ENCODE measurements at places on chromosomes 4 and X.

- H3K4me3 ChIP-seq = no peak overlapping the region
- H3K27me3 ChIP-seq = no peaks in the 10 kb centered on the region
- H3K27ac ChIP-seq = no peak overlapping the region
- H3K36me3 ChIP-seq = no peaks in the 10 kb centered on the region
- no peak for DNase-seq
- H3K4me1 ChIP-seq = no peaks in the 10 kb centered on the region
These were observed 35.4 kb upstream of the HPSE start for GRCh38 chr4:83369831-83370639.

- no peaks in the 10 kb centered on the region for H3K27me3 ChIP-seq
- no peak overlapping the region for H3K4me3 ChIP-seq
- H3K4me1 ChIP-seq = no peaks in the 10 kb centered on the region
- H3K36me3 ChIP-seq = no peaks in the 10 kb centered on the region
These were observed 33.4 kb upstream of the RBM47 start for GRCh38 chr4:40662962-40663604.

- no peak for DNase-seq
- no peaks in the 10 kb centered on the region for H3K4me1 ChIP-seq
- no peaks in the 10 kb centered on the region for H3K27me3 ChIP-seq
These were observed 193.3 kb upstream of the FAM9B start for GRCh38 chrX:9227276-9227675.

DNA sequence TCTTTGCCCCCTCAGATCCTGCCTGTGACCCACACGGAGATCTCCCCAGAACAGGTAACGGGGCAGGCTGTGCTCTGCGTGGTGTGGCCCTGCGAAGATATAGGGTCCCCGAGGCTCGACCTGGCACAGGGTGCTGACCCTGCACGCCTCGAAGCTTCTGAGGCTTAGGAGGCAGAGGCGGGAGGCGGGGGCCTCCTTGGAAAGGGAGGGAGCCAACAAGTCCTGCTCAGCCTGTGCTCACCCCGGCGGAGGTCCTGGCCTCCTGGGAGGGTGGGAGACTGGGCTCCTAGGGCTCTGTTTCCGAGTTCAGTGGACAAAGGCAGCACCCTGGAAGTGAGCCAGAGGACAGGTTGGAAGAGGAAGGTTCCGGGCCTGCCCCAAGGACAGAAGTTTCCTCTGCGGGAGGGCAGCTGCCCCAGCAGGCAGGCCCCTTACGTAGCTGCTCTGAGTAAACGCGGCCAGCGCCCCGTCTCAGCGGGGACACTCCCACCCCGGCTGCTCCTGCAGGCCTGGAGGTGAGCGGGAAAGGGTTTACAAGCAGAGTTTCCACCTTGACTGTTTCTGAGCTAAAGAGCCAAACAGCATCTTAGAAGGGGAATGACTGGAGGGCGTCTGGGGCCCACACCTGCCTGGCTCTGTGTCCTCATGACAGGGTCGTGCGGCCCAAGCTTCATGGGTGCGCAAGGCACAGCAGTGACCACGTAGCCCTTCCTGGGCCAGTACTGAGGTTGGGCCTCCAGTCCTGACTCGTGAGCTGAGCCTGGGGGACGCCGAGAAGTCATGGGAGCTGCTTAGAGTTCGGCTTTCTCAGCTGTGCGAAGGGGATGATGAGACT lies 16.1 kb downstream of the TMEM175 start:
- H3K27ac ChIP-seq = no peak overlapping the region
- H3K4me3 ChIP-seq = no peak overlapping the region
- no peaks in the 10 kb centered on the region for H3K4me1 ChIP-seq
- DNase-seq = no peak
- H3K36me3 ChIP-seq = no peaks in the 10 kb centered on the region
- H3K27me3 ChIP-seq = no peaks in the 10 kb centered on the region

- H3K36me3 ChIP-seq = no peaks in the 10 kb centered on the region
- no peak overlapping the region for H3K27ac ChIP-seq
- peaks cover 6% of the 10 kb centered on the region for H3K4me1 ChIP-seq
These were observed 61.4 kb upstream of the PJA1 start for GRCh38 chrX:69226459-69227158.

DNA sequence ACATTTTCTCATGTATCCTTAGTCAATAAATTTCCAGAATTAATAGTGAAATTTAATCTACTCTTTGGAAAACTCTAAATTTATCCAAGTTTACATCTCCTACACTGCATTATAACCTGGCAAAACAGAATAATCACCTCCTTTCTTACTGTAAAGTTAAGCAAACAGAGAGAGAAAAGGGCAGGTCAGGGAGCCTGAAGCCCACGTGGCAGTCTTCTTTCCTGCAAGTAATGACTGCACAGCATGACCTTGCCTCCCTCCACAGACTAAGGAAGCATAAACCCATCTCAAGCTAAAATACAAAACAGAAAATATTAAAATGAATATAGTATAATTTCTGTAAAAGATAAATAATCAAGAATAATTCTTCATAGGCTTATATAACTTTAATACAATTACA lies 1153.0 kb downstream of the C4orf33 start:
- no peak overlapping the region for H3K27ac ChIP-seq
- H3K36me3 ChIP-seq = no peaks in the 10 kb centered on the region
- no peaks in the 10 kb centered on the region for H3K27me3 ChIP-seq

GRCh38 chrX:24920769-24921168 lies 95.0 kb downstream of the ARX start:
- H3K4me3 ChIP-seq = no peak overlapping the region
- no peaks in the 10 kb centered on the region for H3K36me3 ChIP-seq
- no peaks in the 10 kb centered on the region for H3K27me3 ChIP-seq
- DNase-seq = no peak

- H3K27ac ChIP-seq = no peak overlapping the region
- no peak overlapping the region for H3K4me3 ChIP-seq
- no peak for DNase-seq
- no peaks in the 10 kb centered on the region for H3K36me3 ChIP-seq
- peaks cover 4% of the 10 kb centered on the region for H3K4me1 ChIP-seq
These were observed 5.4 kb downstream of the MAP7D2 start for GRCh38 chrX:20111271-20111670.

DNA sequence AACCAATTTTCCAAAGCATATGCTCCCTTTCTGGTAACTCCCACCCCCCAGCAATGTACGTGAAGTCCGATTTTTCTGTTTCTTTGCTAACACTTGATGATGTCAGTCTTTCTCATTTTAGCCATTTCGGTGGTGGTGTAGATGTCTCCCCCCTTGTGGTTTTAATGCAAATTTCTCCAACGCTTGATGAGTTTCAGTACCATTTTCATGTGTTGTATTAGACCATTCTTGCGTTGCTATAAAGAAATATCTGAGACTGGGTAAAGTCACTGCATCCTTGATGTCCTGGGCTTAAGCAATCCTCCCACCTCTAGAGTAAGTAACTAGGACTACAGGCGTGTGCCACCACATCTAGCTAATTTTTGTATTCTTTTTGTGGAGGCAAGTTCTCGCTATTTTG lies 148.4 kb upstream of the VCX3A start:
- H3K4me1 ChIP-seq = no peaks in the 10 kb centered on the region
- no peaks in the 10 kb centered on the region for H3K36me3 ChIP-seq
- no peak for DNase-seq
- H3K4me3 ChIP-seq = no peak overlapping the region
- no peaks in the 10 kb centered on the region for H3K27me3 ChIP-seq

GRCh38 chr4:106996490-106996889 lies 39.6 kb downstream of the DKK2 start:
- no peak overlapping the region for H3K27ac ChIP-seq
- no peaks in the 10 kb centered on the region for H3K4me1 ChIP-seq
- DNase-seq = no peak
- no peaks in the 10 kb centered on the region for H3K36me3 ChIP-seq
- no peaks in the 10 kb centered on the region for H3K27me3 ChIP-seq

DNA sequence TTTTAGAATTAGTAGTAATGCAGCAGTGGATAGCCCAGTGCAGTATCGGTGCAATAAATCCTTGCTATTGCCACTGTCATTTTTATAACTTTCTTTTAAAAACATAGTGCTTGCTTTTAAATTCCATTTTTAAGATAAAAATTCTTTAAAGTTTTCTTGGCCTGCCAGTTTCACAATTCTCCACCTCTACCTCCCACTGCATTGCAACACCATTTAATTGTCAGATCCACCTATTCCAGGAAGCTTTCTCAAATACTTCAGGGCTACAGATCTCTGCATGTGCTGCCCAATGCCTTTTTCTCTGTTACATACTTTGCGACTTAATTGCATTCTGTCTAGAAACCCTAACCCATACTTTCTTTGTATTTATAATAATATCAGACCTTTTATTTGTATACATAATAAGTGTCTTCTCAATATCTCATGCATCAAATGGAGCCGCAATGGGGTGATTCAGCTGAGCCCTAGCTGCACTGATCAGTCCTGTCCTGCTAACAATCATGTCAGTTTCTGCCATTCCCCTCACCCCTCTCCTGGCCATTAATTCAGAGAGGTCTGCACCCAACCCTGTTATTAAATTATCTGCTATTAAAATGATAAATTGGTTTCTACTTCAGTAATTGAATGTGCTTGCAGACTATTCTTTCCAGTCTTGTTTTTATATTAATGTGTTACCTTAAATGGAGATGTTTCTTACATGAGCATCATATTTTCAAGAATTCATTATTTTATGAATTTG lies 193.1 kb downstream of the SLIT2 start:
- H3K36me3 ChIP-seq = no peaks in the 10 kb centered on the region
- no peak overlapping the region for H3K4me3 ChIP-seq
- peak overlapping the region; percentile 73 for H3K27ac ChIP-seq
- peaks cover 29% of the 10 kb centered on the region for H3K4me1 ChIP-seq
- DNase-seq = no peak

- no peaks in the 10 kb centered on the region for H3K4me1 ChIP-seq
- DNase-seq = no peak
- no peaks in the 10 kb centered on the region for H3K27me3 ChIP-seq
- no peak overlapping the region for H3K27ac ChIP-seq
These were observed 369.8 kb upstream of the HAND2 start for GRCh38 chr4:173899813-173900212.

- no peaks in the 10 kb centered on the region for H3K4me1 ChIP-seq
- no peak overlapping the region for H3K27ac ChIP-seq
- no peaks in the 10 kb centered on the region for H3K27me3 ChIP-seq
- no peak overlapping the region for H3K4me3 ChIP-seq
These were observed 457.5 kb downstream of the FGF13 start for GRCh38 chrX:138254001-138254400.

- no peak for DNase-seq
- no peaks in the 10 kb centered on the region for H3K27me3 ChIP-seq
- no peaks in the 10 kb centered on the region for H3K36me3 ChIP-seq
- H3K4me3 ChIP-seq = no peak overlapping the region
- H3K27ac ChIP-seq = no peak overlapping the region
- H3K4me1 ChIP-seq = no peaks in the 10 kb centered on the region
These were observed 960.5 kb upstream of the IGFBP7 start for GRCh38 chr4:58070726-58071125.

DNA sequence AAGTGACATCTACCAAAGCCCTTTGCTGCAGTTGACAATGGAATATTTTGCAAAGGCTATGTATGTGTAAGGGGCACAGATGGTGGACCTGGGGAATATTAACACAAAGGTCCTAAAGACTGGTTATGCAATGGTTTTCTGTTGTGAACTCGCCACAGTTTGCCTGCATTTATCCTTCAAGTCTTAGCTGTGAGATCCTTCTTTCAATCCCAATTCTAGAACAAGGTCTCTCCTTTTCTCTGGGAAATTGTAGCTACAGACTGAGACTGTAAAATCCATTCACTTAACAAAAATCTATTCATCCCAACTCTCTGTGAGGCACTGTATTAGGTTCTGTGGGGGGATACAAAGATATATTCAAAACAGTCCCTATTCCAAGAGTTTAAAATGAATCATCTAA lies 250.4 kb downstream of the GPM6A start:
- no peak overlapping the region for H3K4me3 ChIP-seq
- H3K4me1 ChIP-seq = no peaks in the 10 kb centered on the region
- no peaks in the 10 kb centered on the region for H3K27me3 ChIP-seq
- no peaks in the 10 kb centered on the region for H3K36me3 ChIP-seq
- H3K27ac ChIP-seq = no peak overlapping the region

DNA sequence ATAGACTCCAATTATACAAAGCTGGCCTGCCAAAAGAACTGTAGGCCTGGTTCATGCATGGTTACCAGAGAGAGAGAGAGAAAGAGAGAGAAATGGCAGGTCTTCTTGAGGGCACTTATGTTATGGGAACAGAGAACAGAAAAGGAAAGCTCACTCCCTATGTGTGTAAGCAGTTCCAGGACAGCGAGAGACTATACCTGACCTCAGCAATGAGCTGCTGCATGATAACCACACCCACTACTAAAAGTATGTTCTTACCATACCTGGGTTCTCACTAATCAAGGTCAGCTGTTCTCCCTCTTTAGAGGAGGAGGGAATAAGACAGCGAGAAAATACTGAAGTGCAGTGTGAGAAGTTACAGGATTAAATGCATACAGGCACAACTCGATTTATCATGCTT lies 583.3 kb downstream of the GBA3 start:
- no peaks in the 10 kb centered on the region for H3K27me3 ChIP-seq
- no peak overlapping the region for H3K27ac ChIP-seq
- H3K4me3 ChIP-seq = no peak overlapping the region
- no peaks in the 10 kb centered on the region for H3K4me1 ChIP-seq
- H3K36me3 ChIP-seq = no peaks in the 10 kb centered on the region

GRCh38 chrX:109732017-109732801 lies 848 bp downstream of the ACSL4 start:
- no peak for DNase-seq
- H3K4me3 ChIP-seq = peak overlapping the region; percentile 67
- peak overlapping the region; percentile 90 for H3K27ac ChIP-seq
- H3K27me3 ChIP-seq = peaks cover 30% of the 10 kb centered on the region

DNA sequence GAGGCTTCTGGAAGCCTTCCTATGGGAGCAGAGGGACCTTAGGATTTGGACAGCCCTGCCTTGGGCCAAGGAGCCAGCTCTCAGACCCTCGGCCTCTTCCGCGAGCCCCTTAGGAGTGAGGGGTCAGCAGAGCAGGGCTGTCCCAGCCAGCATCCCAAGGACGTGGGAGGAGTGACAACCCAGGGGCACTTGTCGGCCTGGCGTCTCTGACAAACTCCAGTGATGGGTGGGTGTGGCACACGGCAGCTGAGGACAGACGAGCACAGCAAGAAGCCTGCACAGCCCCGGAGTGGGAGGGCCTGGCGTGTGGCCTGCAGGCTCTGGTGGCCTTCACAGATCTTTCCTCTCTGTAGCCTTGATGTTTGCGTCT lies 11.6 kb upstream of the TNIP2 start:
- no peaks in the 10 kb centered on the region for H3K27me3 ChIP-seq
- peak; percentile 4 for DNase-seq
- no peak overlapping the region for H3K27ac ChIP-seq
- no peaks in the 10 kb centered on the region for H3K4me1 ChIP-seq

DNA sequence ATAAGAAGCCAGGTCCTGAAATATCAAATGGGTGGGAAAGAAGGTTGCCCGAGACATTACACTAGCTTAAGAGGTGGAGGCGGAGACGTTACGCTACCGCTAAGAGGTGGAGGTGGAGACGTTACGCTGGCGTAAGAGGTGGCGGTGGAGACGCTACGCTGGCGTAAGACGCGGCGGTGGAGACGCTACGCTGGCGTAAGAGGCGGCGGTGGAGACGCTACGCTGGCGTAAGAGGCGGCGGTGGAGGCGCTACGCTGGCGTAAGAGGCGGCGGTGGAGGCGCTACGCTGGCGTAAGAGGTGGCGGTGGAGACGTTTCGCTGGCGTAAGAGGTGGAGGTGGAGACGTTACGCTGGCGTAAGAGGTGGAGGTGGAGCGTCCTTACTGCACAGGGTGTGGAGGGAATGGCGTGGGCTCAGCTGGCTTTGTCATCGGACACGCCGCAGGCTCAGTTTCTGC lies 12.8 kb downstream of the CYP4V2 start:
- peak overlapping the region; percentile 43 for H3K4me3 ChIP-seq
- H3K36me3 ChIP-seq = no peaks in the 10 kb centered on the region
- no peak for DNase-seq

- no peaks in the 10 kb centered on the region for H3K36me3 ChIP-seq
- no peaks in the 10 kb centered on the region for H3K27me3 ChIP-seq
- H3K27ac ChIP-seq = no peak overlapping the region
- no peaks in the 10 kb centered on the region for H3K4me1 ChIP-seq
- no peak overlapping the region for H3K4me3 ChIP-seq
- DNase-seq = no peak
These were observed 3.1 kb upstream of the P2RY4 start for GRCh38 chrX:70262952-70263567.
